Lower leg skin (tissue), 4 donors: ENCODE measurements at places on chromosomes 11 and 22. TPM values are rescaled to one million over a fixed set of nuclear protein-coding genes. Genes with fewer than 3 reads are reported as not detected.

GRCh38 chr11:113001709-113002108, 40.5 kb downstream of the NCAM1 start:
- DNase-seq: no peak

The FOLR2 gene
- 7.2 TPM for total RNA-seq

The TSPAN18 gene
- total RNA-seq: 0.97 TPM

The METTL15 gene
- 8.4 TPM for total RNA-seq

The CASP5 gene
- not detected for total RNA-seq

The HPX gene
- total RNA-seq: 1.2 TPM
